ENCODE measurements at places on chromosomes 6 and 20.
A peak's percentile ranks its signal among the peaks of the same experiment; 100 is the strongest.

GRCh38 chr6:129637340-129638054, 72.5 kb downstream of the ARHGAP18 start:
- DNase-seq = no peak

GRCh38 chr6:15493437-15494168, 169.2 kb downstream of the DTNBP1 start:
- DNase-seq = no peak

DNA sequence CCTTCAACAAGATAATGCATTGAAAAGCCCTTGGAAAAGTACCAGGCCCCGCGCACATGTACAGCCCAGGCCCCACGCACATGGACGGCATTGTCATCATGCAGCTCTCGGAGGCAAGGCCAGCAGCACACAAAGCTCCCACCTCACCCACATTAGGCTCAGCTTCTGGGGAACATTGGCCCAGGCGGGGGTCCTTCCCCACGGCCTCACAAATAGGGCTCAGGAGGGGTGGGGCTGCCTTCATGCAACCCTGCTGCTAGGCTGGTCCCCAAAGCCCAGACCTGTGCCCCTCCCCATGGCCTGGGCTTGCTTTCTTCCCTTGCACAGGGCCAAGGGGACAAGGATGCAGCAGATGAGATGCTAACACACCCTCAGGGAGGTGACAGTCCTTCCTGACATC, 26.7 kb downstream of the NPEPL1 start:
- DNase-seq = peak; percentile 6

DNA sequence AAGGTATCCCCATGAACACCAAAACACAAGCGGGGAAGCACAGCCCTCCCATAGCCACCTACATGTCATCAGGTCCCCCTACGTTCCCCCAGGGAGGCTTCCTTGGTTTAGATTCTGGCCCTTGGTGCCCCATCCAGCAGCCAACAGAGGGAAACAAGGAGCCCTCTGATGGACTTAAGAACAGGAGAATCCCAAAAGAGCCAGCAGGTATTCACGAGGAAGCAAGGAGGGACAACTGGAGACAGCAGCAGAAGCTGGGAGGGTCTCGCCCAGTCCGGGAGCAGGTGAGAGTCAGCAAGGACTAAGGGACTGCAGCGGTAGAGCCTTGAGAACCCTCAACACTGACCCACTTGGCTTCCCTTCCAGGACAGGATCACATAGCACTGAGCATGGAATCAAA, 58.4 kb upstream of the TOP1 start:
- DNase-seq = no peak

GRCh38 chr20:42634156-42634555, 555.5 kb downstream of the PTPRT start:
- no peak for DNase-seq

- DNase-seq = no peak
Measured at GRCh38 chr20:43868091-43868490, 46.6 kb upstream of the TOX2 start.

- no peak for DNase-seq
Measured at GRCh38 chr20:61345656-61346055, 93.6 kb downstream of the CDH4 start.

DNA sequence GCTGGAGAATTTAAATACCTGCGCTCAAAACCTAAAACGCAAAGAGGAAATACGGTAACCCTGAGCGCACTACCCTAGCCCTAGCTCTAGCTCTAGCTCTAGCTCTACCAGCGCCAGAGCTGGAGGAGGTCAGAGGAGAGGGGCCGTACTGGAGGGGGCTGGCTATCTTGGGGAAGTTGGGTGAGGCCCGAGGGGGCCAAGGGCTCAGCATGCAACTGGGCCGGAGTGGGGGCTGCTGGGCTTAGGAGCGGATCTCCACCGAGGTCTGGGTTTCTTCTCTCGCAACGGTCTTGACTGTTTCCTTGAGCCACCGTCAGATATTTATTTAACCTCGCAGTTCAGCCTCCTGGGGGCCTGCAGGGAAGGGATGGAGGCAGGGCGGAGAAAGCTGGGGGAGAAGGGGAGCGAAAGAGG, 91.0 kb downstream of the NCR2 start:
- DNase-seq = no peak

GRCh38 chr6:111011360-111012142, 29.7 kb downstream of the RPF2 start:
- DNase-seq = no peak

DNA sequence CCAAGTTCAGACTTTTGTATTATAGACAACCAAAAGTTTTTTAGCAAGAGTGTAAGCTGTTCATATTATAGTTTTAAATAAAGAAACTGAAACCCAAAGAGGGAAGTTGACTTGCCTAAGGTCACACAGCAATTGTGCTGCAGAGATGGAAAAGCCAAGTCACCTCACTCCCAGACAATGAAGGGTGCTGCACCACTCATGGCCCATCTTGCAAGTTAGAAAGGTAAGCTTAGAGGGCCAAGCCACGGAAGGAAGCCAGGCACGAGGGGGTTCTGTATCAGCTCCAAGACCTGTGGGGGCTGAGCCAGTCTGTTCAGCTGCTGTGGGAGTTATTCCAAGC, 860 bp downstream of the DEFB124 start:
- no peak for DNase-seq

DNA sequence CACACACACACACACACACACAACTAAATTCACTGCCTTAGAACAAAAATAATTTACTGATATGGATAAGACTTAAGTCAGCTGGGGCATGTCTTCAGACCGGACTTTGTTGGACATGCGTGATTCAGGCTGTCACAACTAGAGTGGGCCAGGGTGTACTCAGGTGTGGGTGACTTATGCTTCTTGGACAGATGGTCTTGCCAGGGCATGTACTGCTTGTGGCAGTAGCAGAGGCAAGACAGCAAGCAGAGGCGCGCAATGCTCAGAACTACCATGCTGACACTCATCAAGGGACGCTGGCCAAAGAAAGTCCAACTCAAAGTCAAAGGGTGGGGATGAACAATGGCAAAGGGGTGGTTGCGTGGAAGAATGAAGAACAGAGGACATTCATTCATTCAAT, 437.5 kb downstream of the CBLN4 start:
- DNase-seq = no peak

DNA sequence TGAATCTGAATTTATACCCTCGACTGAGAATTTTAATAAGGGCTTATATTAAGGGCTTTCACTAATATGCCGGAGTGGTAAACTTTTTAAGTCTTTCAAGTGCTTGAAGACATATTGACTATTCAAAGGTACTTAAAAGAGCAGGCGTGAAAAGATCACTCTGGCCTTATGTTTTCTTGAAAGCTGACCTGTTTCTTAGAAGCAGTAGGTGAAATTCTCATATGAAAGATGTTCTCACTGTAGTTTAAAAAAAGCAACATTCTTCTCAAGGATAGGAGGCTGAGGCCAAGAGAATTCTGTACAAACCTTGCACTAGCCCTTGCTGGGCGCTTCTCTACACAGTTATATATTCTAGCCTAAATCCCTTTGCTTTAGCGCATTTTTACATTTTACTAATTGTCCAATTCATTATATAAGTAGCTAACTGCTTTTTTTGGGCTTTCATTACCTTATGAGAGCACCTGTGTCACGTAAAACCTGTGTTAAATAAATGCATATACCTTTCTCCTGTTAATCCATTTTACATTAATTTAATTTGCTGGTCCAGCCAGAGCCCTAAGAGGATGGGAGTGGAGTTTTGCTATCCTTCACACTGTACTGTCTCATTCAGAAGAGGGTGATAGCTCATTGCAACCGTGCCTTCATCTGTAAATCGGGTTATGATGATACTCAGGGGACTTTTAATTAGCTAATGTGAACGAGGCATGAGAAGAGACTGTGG, 59.6 kb upstream of the HFE start:
- no peak for DNase-seq

DNA sequence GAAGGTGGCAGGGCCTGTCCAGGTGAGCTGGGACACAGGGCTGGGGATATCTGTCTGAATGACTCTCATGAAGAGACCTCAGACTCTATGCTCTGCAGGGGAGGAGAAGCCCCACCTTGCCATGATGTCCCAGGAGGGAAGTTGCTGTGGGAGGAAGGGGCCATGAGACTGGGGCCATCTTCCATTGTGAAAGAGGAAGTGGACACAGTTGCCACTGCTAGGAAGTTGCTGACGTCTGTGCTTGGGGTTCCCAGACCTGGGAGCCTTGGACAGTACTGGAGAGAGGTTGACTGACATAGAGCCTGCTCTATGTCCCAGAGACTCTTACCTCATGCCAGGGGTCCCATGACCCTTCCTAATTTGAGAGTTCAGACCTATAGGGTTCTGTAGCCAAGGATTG, 24.5 kb downstream of the SIRPB1 start:
- DNase-seq = no peak

- no peak for DNase-seq
Measured at GRCh38 chr6:120129228-120129627, 779.7 kb upstream of the MAN1A1 start.

DNA sequence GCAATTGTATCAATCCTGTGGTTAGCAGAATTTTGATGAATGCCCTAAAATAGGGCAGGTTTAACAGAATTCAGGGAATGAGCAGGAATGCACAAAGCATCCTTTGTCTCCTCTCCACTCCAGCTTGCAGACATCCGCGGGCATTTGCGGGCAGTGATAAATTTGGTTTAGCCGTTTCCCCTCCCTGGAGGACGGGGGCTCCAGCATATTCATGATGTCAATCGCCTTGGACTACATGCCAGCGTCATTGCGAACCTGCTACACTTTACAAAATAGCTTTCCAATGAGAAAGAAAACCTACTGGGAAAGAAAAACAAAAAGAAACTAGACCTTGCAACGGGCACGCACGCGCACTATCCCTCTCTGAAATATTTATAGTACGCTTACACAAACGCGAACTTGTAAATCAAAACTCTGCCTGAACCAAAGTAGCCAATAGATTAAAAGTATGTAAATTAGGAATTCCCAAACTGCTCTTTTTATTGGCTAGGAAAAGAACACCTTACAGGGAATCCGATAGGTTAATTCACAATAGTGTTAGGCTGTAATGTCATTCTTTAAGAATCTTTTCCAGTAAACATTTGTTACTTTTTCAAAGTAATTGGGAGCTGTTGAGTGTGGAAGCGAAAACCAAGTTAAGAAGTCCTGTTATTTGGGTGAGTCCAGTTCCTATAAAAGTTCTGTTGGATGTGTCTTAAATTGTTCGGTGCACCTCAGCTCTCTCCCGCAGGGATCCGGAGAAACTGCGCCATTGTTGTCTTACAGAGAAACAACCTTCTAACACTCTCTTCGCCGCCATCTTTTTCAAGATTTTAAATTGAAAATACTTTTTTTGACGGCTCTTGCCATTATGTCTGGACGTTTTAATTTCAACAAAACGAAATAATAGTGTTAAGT, 136.7 kb downstream of the HFE start:
- DNase-seq = no peak

- DNase-seq = no peak
Measured at GRCh38 chr6:8831366-8832152, 396.2 kb upstream of the SLC35B3 start.

- DNase-seq = no peak
Measured at GRCh38 chr6:1242446-1242845, 69.5 kb upstream of the FOXQ1 start.

DNA sequence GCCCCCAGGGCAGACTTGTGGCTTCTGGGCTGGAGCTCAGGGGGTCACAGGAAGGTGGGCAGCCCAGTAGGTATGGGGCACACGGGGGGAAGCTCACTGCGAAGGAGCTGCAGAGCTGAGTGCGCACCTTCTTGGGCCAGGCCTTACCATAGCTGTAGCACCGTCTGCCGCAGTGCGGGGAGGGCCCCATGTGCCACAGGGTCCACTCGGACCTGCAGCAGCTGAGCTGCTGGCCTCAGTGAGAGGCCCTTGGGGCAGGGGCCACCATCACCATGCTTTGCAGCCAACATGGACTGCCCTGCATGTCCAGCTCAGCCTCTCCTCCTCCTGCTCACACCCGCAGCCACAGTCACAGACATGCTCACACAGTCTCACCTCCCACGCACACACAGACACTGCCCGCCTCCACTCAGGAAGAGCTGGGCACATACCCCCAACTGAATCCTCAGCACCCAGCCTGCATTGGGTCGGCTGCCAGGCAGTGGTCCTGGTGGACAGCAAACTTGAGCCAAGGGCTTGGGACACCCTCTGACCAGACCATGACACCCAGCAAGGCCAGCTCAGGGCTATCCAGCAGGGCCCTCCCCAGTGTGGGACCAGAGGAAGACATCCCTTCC, 35.3 kb downstream of the YTHDF1 start:
- no peak for DNase-seq

- no peak for DNase-seq
Measured at GRCh38 chr6:41503827-41504465, 42.2 kb upstream of the FOXP4 start.

DNA sequence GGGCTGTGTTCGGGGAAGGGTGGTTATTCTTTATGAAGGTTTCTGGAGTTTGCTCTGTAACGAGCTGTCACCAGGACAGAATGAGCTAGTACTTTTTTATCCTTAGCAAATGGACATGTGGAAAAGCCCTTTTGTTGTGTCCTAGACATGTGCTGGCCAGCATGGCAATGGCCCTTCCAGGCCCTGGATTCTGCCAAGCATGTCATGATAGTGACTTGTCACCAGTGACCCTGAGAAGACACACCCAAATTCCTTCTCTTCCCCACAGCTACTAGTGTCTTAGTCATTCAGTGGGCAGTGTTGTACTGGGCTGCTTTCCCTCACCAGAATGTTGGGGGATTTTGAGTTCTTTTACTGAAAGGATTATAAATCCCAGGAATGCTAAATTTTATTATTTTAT, 74.0 kb upstream of the XRN2 start:
- no peak for DNase-seq

- no peak for DNase-seq
Measured at GRCh38 chr6:139583420-139583819, 209.0 kb upstream of the CITED2 start.

GRCh38 chr6:98842342-98843180, 8.2 kb downstream of the POU3F2 start:
- DNase-seq = no peak

DNA sequence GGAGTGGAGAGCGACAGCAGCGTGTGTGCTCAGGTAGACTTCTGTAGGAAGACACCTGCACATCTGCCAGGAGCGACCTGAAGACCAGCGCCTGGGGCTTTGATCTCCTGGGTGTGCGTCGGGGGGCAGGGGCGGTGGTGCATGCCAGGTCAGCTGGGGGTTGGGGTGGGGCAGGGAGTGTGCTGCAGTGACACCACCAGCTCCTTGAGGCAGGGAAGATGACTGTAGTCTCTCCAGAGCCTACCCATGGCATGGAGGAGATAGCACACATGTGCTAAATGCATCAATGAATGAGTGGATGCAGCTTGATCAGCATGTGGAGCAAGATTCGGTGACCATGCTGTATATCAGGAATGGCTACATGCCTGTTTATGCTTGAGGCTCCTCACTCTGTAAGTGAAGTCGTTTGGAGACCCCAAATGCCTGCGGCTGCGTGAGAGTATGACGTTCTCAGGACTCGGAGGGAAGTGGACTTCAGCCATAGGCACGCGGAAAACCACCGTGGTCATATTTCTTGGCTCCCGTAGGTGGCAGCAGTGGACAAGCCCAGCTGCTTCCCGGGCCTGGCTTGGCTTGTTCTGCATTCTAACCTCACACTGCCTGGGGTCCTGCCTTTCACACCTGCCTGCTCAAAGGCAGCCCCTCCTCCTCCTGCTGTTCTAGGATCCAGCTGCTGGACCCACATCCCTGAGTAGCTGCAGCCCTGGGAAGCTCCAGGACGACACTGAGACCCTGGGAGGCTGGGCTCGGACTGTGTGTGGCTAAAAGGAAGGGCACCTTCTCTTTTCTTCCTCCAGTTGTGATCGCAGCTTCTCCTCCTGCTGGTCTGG, 39.4 kb upstream of the KCNK16 start:
- no peak for DNase-seq
